ENCODE measurements at places on chromosomes 3 and 15.
A peak's percentile ranks its signal among the peaks of the same experiment; 100 is the strongest.

- H3K36me3 ChIP-seq: no peaks in the 10 kb centered on the region
- no peak overlapping the region for H3K4me3 ChIP-seq
- no peak for DNase-seq
- no peaks in the 10 kb centered on the region for H3K4me1 ChIP-seq
- no peak overlapping the region for H3K27ac ChIP-seq
Measured at GRCh38 chr15:65971741-65971995, 102.4 kb downstream of the RAB11A start.

DNA sequence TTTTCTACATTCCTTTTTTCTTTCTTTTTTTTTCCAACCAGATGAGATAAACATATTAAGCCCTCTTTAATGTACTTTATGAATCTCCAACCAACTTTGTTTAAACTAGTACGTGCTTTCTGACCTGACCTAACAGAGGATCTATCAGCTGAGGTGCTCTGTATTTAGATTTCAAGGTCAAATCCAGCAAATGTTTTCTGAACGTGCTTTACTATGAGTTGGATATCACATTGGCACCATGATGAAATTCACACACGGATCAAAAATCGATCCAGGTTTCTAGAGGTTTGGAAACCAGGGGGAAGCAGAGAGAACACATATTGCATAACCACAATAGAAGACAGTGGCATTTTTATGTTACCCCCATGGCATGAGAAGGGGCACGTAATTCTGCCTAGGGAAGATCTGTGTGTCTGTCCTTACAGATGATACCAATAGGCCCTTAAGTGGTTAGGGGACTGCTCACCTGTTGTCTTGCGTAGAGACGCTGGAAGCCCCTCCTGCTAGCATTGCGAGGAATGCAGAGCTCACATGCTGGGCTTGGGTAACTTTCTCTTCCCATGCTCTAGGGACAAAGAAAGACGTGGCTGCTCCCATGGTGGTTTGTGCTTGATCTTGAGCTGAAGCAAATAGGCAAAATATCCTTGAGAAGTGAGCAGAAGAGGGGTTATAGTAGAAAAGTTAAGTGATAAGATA is 59.3 kb upstream of the ABHD10 start:
- DNase-seq: no peak
- H3K4me1 ChIP-seq: no peaks in the 10 kb centered on the region
- no peak overlapping the region for H3K4me3 ChIP-seq
- no peaks in the 10 kb centered on the region for H3K36me3 ChIP-seq
- no peak overlapping the region for H3K27ac ChIP-seq

- no peaks in the 10 kb centered on the region for H3K36me3 ChIP-seq
- no peaks in the 10 kb centered on the region for H3K27me3 ChIP-seq
- peak overlapping the region; percentile 43 for H3K4me3 ChIP-seq
- no peaks in the 10 kb centered on the region for H3K4me1 ChIP-seq
Measured at GRCh38 chr15:78072080-78072892, 5.2 kb downstream of the TBC1D2B start.

DNA sequence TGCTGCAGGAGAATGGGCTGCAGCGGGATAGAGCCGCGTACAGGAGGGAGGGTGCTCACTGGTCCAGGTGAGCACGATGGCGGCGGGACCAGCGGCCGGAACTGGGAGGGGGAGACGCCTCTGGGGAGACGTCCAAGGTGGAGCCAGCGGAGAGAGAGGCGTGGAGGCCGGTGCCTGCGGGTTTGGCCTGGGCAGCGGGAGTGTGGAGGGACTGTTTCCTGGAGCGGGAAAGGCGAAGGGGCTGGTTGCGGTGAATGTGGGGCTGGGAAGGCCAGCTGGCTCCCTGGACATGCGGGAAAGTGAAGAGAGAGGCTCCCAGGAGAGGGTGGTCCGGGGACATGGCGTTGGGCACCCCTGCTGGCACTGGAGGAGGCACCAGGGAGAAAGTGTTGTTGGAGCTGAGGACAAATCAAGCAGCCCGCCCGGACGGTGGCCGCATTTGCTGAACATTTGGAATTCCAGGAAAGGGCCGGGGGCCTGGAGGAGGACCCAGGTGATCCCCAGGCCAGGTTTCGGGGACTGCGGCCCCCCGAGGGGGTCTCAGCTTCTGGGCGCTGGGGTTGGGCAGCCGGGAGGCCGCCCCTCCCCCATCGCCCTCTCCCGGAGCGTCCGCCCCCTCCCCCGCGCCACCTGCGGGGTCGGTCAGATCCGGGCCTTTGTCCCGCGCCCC is 34.3 kb downstream of the DNAJB8 start:
- H3K4me3 ChIP-seq: peak overlapping the region; percentile 48
- H3K27me3 ChIP-seq: no peaks in the 10 kb centered on the region
- no peaks in the 10 kb centered on the region for H3K4me1 ChIP-seq
- no peak for DNase-seq
- no peak overlapping the region for H3K27ac ChIP-seq

GRCh38 chr3:35744419-35744818 is 105.1 kb downstream of the ARPP21 start:
- H3K27me3 ChIP-seq: no peaks in the 10 kb centered on the region
- no peak overlapping the region for H3K4me3 ChIP-seq
- no peaks in the 10 kb centered on the region for H3K36me3 ChIP-seq
- no peaks in the 10 kb centered on the region for H3K4me1 ChIP-seq

DNA sequence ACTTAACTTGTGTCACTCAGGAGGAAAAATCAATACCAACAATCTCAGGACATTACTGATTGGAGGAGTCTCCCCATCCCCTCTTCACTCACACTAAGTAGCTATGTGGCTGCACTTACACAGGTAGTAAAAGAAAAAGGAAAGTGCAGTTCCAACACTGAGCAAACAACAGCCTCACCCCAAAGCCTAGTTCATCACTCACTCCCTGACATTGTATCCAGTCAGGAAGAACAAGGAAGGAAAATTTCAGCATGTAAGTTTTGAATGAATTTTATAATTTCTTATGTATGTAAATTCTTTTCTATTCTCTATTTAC is 273.4 kb downstream of the IGSF11 start:
- no peak overlapping the region for H3K27ac ChIP-seq
- H3K36me3 ChIP-seq: no peaks in the 10 kb centered on the region
- H3K4me3 ChIP-seq: no peak overlapping the region

- no peaks in the 10 kb centered on the region for H3K36me3 ChIP-seq
- H3K27ac ChIP-seq: no peak overlapping the region
- no peak for DNase-seq
- no peaks in the 10 kb centered on the region for H3K27me3 ChIP-seq
- H3K4me3 ChIP-seq: no peak overlapping the region
Measured at GRCh38 chr15:96213045-96213444, 117.5 kb upstream of the NR2F2 start.

DNA sequence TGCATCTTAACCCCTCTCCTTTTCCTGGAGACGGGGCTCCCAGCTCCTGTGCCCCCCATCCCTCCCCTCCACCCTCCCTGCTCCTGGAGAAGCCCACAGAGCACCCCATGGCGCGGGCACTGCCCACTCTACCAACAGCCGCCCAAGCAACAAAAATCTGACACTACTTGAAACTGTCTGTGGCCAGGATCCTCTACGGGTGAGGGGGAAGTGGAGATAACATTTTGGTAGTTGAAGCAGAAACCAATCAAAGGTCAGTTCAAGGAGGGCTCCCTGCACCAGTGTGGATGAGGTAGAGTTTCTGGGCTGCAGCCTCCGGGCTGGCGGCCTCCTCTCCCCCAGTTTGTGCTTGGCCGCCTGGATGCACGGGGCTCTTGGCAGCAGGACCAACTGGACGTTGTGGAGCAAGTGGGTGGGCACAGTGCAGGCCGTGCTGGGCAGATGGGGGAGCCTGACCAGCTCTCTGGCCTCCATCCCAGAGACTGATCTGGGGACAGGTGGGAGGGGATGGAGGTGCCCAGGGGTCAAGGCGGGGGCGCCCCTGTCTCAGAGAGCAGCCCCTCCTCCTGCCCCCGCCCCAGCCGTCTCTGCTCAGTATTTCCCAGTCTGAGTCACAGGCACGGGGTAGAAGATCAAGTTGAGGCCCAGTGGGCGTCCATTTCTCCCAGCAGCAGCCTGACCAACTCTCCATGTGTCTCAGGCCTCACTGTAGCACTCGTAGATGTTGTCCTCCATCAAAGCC is 12.8 kb downstream of the H1-8 start:
- DNase-seq: no peak
- no peaks in the 10 kb centered on the region for H3K27me3 ChIP-seq
- no peak overlapping the region for H3K4me3 ChIP-seq
- H3K36me3 ChIP-seq: no peaks in the 10 kb centered on the region
- H3K4me1 ChIP-seq: no peaks in the 10 kb centered on the region
- no peak overlapping the region for H3K27ac ChIP-seq

GRCh38 chr3:112633191-112633590 is 7.8 kb downstream of the CCDC80 start:
- no peaks in the 10 kb centered on the region for H3K36me3 ChIP-seq
- no peak for DNase-seq
- H3K4me3 ChIP-seq: peak overlapping the region; percentile 4

DNA sequence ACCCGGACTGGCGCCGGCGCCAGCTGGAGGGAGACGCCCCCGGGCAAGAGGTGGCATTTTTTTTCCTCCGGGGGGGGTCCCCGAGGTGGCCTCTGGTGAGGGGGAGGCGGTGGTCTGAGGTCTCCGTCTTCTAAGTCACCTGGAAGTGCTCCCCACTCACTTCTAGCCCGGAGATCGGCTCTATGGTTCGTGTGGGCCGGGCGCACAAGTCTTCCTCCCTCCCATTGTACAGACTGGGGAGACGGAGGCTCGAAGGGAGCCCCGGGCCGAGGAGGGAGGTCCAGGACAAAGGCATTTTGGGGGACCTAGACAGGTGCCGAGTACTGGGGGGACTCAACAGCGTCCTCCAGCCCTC is 4.4 kb downstream of the GATA2 start:
- no peak for DNase-seq
- peak overlapping the region; percentile 77 for H3K27ac ChIP-seq
- peaks cover 9% of the 10 kb centered on the region for H3K27me3 ChIP-seq
- H3K36me3 ChIP-seq: no peaks in the 10 kb centered on the region
- peaks cover 17% of the 10 kb centered on the region for H3K4me1 ChIP-seq

- H3K36me3 ChIP-seq: no peaks in the 10 kb centered on the region
- H3K4me3 ChIP-seq: no peak overlapping the region
- no peak overlapping the region for H3K27ac ChIP-seq
Measured at GRCh38 chr3:27360113-27361078, 8.8 kb downstream of the NEK10 start.

DNA sequence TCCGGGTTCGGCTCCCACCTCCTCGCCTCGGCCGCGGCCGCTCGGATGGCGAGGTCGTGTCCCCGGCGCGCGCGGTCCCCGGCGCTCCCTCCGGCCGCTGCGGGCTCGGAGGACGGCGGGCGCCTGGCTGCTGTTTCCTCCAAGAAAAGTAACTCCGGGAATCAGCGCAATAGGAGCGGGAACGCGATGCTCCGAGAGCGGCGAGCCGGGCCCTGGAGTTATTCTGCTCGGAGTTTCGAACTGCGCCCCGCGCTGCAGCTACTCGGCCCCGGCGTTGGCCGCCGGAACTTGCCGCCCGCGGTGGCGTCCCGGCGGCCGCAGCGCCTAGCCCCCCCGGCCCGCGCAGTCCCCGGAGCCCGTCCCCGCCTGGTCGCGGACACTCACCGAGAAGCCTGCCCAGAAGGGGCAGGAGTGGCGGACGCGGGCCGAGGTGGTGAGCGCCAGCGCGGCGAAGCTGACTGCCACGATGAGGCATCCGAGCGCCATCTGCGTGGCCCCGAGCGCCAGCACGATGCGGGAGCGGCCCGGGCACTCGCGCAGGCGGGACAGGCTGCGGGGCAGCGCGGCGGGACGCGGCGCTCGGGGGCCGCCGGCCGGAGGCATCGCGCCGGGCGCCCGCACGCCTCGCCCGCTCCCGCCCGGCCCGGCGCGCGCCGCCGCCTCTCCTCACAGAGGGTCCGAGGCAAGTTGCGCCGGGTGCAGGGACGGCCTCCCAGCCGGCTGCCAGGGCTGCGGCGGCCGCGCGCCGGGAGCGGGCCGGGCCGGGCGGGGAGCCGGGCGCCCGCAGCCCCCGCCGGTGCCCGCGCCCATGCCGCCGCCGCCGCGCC is 251.9 kb downstream of the TJP1 start:
- H3K36me3 ChIP-seq: no peaks in the 10 kb centered on the region
- no peaks in the 10 kb centered on the region for H3K27me3 ChIP-seq
- DNase-seq: no peak
- peak overlapping the region; percentile 33 for H3K4me3 ChIP-seq
- no peak overlapping the region for H3K27ac ChIP-seq

DNA sequence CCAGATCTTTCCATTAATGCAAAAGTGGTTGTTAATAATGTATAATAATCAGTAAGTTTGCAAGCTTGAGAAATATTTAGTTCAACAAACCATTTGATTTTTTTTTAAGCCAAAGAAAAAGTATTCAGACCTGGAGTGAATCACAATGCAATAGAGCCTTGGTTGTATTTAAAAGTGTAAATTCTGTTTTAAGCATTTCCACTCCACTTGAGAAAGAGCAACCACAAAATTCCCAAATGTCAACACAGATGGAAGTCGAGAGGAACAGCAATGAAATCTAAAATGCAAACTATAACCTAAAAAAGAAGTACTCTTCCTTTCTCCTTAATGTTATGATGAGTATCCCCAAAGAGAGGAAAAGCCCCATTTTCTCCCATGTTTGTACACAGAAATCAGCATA is 20.2 kb downstream of the GBE1 start:
- no peaks in the 10 kb centered on the region for H3K4me1 ChIP-seq
- no peaks in the 10 kb centered on the region for H3K36me3 ChIP-seq
- no peaks in the 10 kb centered on the region for H3K27me3 ChIP-seq
- no peak overlapping the region for H3K4me3 ChIP-seq
- H3K27ac ChIP-seq: no peak overlapping the region

DNA sequence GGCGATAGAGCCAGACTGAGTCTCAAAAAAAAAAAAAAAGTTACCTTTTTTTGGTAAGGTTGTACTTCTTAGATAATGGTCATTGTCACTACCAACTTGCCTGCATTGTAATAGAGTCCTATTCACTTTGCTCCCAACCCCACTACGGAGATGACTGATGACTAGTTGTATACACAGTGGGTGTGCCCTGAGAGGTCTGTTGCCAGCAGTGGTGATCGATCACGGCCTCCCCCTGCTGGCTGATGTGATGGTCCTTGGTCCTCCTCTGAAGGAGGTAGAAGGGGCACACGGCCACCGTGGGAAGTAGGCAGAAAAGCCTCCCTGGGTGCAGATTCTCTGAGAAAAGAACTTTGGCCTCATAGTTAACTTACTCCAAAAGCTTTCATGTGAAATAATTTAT is 10.7 kb downstream of the GCNT3 start:
- no peak for DNase-seq
- no peaks in the 10 kb centered on the region for H3K4me1 ChIP-seq
- H3K4me3 ChIP-seq: no peak overlapping the region
- no peaks in the 10 kb centered on the region for H3K27me3 ChIP-seq
- no peak overlapping the region for H3K27ac ChIP-seq

DNA sequence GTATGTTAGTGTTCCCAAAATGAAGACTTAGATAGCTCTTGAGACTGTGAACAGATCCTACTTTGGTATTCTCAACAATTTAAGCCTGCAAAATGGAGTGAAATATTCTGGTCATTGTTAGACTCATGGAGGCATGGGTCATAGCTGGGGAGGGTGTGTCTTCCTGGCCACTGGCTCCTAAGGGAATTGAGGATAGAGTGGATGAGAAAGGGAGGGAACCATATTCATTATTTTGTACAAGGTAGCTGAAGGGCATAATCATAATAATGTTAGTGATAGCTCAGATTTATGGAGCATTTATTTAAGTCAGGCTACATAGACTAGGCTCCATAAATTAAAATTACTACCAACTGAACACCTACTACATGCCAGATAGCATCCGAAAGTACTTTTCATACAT is 253.6 kb downstream of the NR1D2 start:
- no peaks in the 10 kb centered on the region for H3K36me3 ChIP-seq
- no peaks in the 10 kb centered on the region for H3K27me3 ChIP-seq
- no peak for DNase-seq
- H3K27ac ChIP-seq: peak overlapping the region; percentile 52
- no peaks in the 10 kb centered on the region for H3K4me1 ChIP-seq
